Fibroblast of lung (primary cell): ENCODE measurements at places on chromosomes 5 and 9. TPM values are rescaled to one million over a fixed set of nuclear protein-coding genes. Genes with fewer than 3 reads are reported as not detected.

MLANA gene
- total RNA-seq, result not detected in 2 replicates

TOPORS gene
- total RNA-seq, result 32.0 and 33.1 TPM in 2 replicates

PCDH12 gene
- total RNA-seq, result under 0.01 TPM in 1 of 2 replicates, not detected in the other

GABRP gene
- total RNA-seq, result not detected in 2 replicates

TAS2R1 gene
- total RNA-seq, result not detected in 2 replicates

ARHGEF28 gene
- 10.3 and 34.3 TPM in 2 replicates for total RNA-seq

OR2S2 gene
- total RNA-seq, result 0.17 TPM in 1 of 2 replicates, not detected in the other

ANKRD33B gene
- 4.1 and 7.8 TPM in 2 replicates for total RNA-seq

CAMK4 gene
- total RNA-seq, result 0.77 and 0.83 TPM in 2 replicates

CXCL14 gene
- total RNA-seq, result 0.17 and 0.26 TPM in 2 replicates

C5orf58 gene
- not detected in 2 replicates for total RNA-seq

EQTN gene
- total RNA-seq, result not detected in 2 replicates

CLIC3 gene
- 1.3 and 3.5 TPM in 2 replicates for total RNA-seq

CDKN2A gene
- total RNA-seq, result 10.8 and 19.2 TPM in 2 replicates

PCDHGA2 gene
- 2.8 and 4.5 TPM in 2 replicates for total RNA-seq

PARP8 gene
- 12.1 and 24.6 TPM in 2 replicates for total RNA-seq

TGFBR1 gene
- total RNA-seq, result 63.9 and 79.1 TPM in 2 replicates

EXOC3 gene
- 34.5 and 36.5 TPM in 2 replicates for total RNA-seq

IL3 gene
- total RNA-seq, result not detected in 2 replicates

OTP gene
- total RNA-seq, result not detected in 2 replicates

PHF19 gene
- total RNA-seq, result 22.1 and 38.3 TPM in 2 replicates

PPP3R2 gene
- total RNA-seq, result not detected in 2 replicates

SLCO6A1 gene
- total RNA-seq, result not detected in 2 replicates

HNRNPK gene
- total RNA-seq, result 475 and 616 TPM in 2 replicates

SGCD gene
- 21.1 and 67.5 TPM in 2 replicates for total RNA-seq

SHISAL2B gene
- total RNA-seq, result not detected in 2 replicates

FEM1C gene
- 20.3 and 53.2 TPM in 2 replicates for total RNA-seq
